Renal cortical epithelial cell (primary cell): ENCODE measurements at places on chromosomes 7 and 10. TPM values are rescaled to one million over a fixed set of nuclear protein-coding genes. Genes with fewer than 3 reads are reported as not detected.

EMX2 gene
- total RNA-seq, result 2.8 and 15.9 TPM in 2 replicates

EFCAB10 gene
- total RNA-seq, result 0.35 TPM in 1 of 2 replicates, not detected in the other

PLAC9 gene
- total RNA-seq, result not detected in 2 replicates

IQUB gene
- 0.69 and 5.5 TPM in 2 replicates for total RNA-seq

VDAC2 gene
- total RNA-seq, result 244 and 245 TPM in 2 replicates

STEAP2 gene
- total RNA-seq, result 7.1 and 20.2 TPM in 2 replicates

VSTM2A gene
- total RNA-seq, result not detected in 2 replicates

PIK3CG gene
- total RNA-seq, result not detected in 2 replicates

DLD gene
- total RNA-seq, result 88.6 and 155 TPM in 2 replicates

C10orf143 gene
- 0.85 TPM in 1 of 2 replicates, not detected in the other for total RNA-seq

PRPS1L1 gene
- total RNA-seq, result not detected in 2 replicates

SMKR1 gene
- 0.65 and 1.0 TPM in 2 replicates for total RNA-seq

PDSS1 gene
- total RNA-seq, result 6.9 and 8.0 TPM in 2 replicates

PAX2 gene
- 2.1 and 71.3 TPM in 2 replicates for total RNA-seq

STAG3 gene
- not detected in 2 replicates for total RNA-seq

CYP3A5 gene
- 7.3 and 13.1 TPM in 2 replicates for total RNA-seq

TMEM229A gene
- not detected in 2 replicates for total RNA-seq

ADAM8 gene
- 1.6 and 15.8 TPM in 2 replicates for total RNA-seq

MYL10 gene
- total RNA-seq, result not detected in 2 replicates

GIMAP1 gene
- not detected in 2 replicates for total RNA-seq

SEMA3A gene
- total RNA-seq, result 7.1 and 16.0 TPM in 2 replicates

TPK1 gene
- 11.0 and 11.6 TPM in 2 replicates for total RNA-seq

GIMAP6 gene
- total RNA-seq, result 0.15 and 0.35 TPM in 2 replicates

CFTR gene
- total RNA-seq, result 10.9 and 29.9 TPM in 2 replicates

C10orf95 gene
- total RNA-seq, result 0.25 and 1.6 TPM in 2 replicates

CALN1 gene
- not detected in 2 replicates for total RNA-seq

LIPA gene
- total RNA-seq, result 50.4 and 78.7 TPM in 2 replicates

STEAP4 gene
- total RNA-seq, result 0.30 and 2.1 TPM in 2 replicates

PAPSS2 gene
- total RNA-seq, result 57.7 and 67.0 TPM in 2 replicates

C7orf57 gene
- total RNA-seq, result not detected in 2 replicates

SOSTDC1 gene
- 11.4 TPM in 1 of 2 replicates, not detected in the other for total RNA-seq

HMX3 gene
- not detected in 2 replicates for total RNA-seq

ARHGEF35 gene
- 22.4 and 25.0 TPM in 2 replicates for total RNA-seq

FAM25A gene
- total RNA-seq, result not detected in 2 replicates

NKX2-3 gene
- not detected in 2 replicates for total RNA-seq

TDRD1 gene
- 0.69 and 8.1 TPM in 2 replicates for total RNA-seq

C10orf67 gene
- total RNA-seq, result 0.35 and 0.55 TPM in 2 replicates

GDF2 gene
- total RNA-seq, result not detected in 2 replicates

NPSR1 gene
- total RNA-seq, result not detected in 2 replicates

BTBD16 gene
- 0.45 TPM in 1 of 2 replicates, not detected in the other for total RNA-seq

LIPM gene
- total RNA-seq, result not detected in 2 replicates

CYP2E1 gene
- total RNA-seq, result 0.40 and 7.6 TPM in 2 replicates

FAM25C gene
- not detected in 2 replicates for total RNA-seq

TMEM72 gene
- 0.15 TPM in 1 of 2 replicates, not detected in the other for total RNA-seq

FAM13C gene
- total RNA-seq, result 0.20 TPM in 1 of 2 replicates, not detected in the other

GOT1 gene
- 52.6 and 62.2 TPM in 2 replicates for total RNA-seq

NUDT13 gene
- total RNA-seq, result 1.2 and 1.7 TPM in 2 replicates

RPP38 gene
- total RNA-seq, result 15.3 and 19.2 TPM in 2 replicates

PRSS37 gene
- not detected in 2 replicates for total RNA-seq

ZFYVE27 gene
- total RNA-seq, result 34.9 and 37.5 TPM in 2 replicates

CDK1 gene
- total RNA-seq, result 3.8 and 50.5 TPM in 2 replicates
